CD4-positive, alpha-beta T cell treated with Interleukin-21 for 1 hour (primary cell): ENCODE measurements at places on chromosomes 11 and 22.

DNA sequence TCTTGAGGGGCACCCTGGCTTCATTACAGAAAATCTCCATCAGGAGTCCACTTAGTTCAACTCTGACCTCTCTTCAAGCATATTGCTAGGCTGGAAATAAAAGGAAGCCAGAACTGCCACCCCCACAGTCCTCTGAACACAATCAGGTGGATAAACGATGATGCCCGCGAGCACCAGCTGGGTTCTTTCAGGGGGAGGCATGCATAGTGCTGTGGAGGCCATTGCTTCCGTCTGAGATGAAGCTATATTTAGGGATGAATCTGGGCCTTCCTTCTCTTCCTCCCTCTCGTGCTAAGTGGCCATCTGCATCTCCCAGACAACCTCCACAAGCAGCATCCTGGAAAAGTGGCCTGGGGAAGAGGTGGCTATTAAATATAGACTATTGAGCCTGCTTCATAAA lies 3.9 kb upstream of the MICAL2 start:
- DNase-seq = no peak

GRCh38 chr11:67594480-67594879 lies 10.9 kb downstream of the GSTP1 start:
- no peak for DNase-seq

- peak; percentile 29 for DNase-seq
Observed at GRCh38 chr11:28107191-28107749, 686 bp downstream of the KIF18A start.

GRCh38 chr11:128967578-128967977 lies 24.9 kb upstream of the TP53AIP1 start:
- DNase-seq = no peak

DNA sequence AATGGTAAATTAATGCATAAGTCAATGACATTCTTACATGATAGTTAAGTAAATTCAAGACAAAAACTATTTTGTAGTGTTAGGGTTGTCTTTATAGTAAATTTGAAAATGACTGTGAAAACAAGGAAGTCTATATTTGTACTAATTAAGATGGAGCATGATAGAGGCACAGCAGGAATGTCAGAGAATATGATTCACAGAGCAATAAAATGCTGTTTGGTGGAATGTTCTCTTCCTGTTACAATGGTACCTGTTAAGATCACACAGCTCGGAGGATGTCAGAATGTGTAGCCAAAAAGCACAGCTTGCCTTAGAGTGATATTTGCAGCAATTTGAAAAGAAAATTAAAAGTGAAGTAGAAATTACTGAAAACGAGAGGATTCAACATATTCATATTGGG lies 2339.7 kb upstream of the RAG2 start:
- DNase-seq = no peak
